ENCODE measurements at places on chromosomes 7 and 10.

GRCh38 chr10:58319599-58319998 lies 15.2 kb upstream of the UBE2D1 start:
- peak; percentile 19 for DNase-seq

DNA sequence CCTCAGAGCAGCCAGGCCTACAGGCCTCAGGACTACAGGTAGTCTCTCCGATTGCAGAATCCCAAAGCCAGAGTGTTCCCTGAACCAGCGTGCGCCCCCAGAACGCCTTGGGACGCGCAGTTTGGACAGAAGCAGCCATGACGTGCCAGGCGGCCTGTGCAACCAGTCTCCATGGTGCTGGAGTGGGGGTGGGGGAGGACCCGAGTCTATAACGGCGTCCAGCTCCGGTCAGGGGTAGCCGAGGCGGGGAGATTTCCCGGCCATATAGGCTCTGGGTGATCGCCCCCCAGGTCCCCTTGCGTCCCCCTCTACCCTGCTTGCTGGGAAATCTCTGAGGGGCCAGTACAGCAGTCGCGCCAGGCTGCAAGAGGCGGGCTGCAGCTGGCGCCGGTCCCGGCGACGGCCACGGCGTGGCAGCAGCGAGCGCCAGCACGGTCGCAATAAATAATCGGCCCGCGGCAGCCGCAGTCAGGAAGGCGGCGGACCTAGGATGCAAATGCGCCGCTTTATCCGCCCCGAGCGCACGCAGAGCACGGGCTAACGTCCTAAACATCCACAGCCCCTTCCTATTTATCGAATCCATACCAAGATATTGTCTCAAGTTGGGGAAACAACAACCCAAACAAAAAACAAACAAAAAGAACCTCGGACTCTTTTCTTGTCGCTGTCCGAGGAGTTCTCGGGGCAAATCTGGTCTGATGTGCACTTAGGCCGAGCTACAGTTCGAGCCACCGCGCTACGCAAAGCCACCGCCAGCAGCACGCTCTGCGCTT lies 1.6 kb downstream of the HOXA3 start:
- peak; percentile 89 for DNase-seq

DNA sequence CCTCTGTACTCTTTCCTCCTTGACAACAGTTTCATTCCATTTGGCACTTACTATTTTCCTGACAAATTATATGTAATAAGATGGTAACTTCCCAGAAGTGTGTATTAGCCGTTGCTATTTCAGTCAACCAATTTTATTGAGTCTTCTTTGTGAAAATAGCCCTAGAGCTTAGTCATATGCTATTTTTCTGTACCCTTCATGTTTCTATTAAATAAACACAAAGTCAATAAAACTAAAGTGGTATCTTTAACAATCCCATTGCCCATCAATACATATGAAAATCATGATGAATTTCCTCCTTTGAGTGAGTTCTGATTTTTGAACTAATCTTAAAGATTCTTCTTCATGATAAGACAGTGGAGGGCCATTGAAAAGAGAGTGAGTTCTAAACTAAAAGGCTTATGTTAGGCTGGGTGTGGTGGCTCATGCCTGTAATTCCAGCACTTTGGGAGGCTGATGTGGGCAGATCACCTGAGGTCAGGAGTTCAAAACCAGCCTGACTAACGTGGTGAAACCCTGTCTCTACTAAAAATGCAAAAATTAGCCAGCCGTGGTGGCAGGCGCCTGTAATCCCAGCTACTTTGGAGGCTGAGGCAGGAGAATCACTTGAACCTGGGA lies 5.9 kb upstream of the MYPN start:
- no peak for DNase-seq

DNA sequence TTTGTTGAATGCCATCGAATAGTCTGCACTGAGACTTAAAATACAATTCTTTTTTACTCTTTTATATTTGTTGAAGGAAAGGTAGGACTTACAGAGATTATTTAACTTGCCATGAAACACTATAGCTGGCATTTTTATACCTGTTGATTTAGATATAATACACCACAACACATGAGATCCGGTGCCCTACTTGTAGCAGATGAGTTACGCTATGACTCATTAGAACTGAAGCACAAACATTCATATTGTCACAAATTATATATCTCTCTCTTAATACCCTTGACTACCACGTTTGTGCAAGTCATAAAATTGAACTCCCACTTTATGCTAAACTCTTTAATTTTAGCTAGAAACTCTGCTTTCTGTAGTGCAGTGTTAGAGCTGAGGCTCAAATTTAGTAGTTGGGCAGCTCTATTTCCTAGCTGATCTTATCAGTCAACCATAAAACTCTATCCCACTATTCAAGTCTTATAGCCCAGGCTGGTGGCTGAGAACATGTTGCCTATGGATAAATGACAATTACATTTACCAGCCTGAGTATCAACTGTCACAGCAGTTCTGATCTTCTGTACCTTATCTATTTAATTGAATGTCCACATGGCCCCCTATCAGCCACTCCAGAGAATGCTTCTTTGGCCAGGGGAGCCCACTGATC lies 137.4 kb upstream of the SEMA3D start:
- no peak for DNase-seq

GRCh38 chr7:88278881-88279280 lies 27.8 kb downstream of the STEAP4 start:
- no peak for DNase-seq

- DNase-seq = no peak
These were observed 75.6 kb upstream of the GPR22 start for GRCh38 chr7:107394276-107394675.

Measured in RPMI7951 (cell line).